ENCODE measurements at places on chromosomes 1 and 21.
A peak's percentile ranks its signal among the peaks of the same experiment; 100 is the strongest.

DNA sequence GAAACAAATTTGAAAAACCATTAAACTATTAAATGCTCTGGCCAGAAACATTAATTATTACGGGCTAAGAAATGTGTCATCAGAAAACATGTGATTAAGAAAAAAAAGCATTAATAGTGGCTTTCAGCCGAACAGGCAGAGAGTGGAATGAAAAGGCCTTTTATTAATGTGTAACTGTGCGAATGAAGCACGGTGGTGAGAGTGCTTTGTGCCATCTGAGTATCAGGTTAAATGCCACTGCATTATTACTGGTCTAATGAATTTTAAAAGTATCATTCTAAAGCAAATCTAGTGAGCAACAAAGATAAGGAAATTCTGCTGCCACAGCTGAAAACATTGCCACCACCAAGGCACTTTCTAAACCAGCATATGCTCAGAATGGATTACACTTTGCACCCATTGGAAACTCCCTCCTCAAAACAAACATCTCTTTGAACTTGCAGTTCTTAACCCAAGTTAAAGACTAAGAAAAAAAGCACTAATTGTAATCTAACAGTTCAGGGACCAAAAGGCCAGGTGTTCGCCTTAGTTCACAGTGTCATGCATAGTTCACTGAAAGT is 30.0 kb upstream of the SSX2IP start:
- no peak for DNase-seq

DNA sequence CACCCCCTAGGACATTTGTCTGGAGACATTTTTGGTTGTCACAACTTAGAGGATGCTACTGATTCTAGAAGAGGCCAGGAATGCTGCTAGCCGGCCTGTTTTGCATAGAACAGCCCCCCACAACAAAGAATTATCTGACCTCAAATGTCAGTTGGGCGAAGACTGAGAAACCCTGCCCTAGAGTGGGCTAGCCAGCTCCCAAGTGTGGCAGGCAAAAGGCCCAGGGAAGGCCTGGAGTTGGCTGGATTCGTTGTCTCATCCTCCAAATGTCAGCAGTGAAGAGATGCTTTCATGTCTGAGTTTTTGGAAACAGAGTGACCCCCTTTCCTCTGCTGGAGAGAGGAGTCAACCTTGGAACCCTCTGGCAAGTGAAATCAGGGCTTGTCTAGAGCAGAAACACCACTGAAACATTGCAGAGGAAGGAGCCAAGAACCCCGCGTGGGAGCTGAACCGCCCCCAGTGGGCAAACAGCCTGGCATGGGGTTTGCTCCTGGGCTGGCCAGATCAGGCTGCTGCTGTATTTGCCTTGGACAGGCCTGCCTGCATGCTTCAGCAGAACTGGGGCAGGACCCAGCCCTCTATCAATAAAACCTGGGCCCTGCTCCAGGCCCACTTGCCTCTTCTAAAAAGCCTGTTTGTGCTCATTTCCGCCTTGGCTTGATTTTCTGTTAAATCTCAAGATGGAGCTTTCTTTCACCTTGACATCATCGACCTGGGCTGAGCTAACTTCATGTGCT is 32.9 kb downstream of the RASSF5 start:
- DNase-seq: no peak

GRCh38 chr1:57109247-57109646 is 143.4 kb upstream of the C8B start:
- DNase-seq: no peak

- no peak for DNase-seq
Observed at GRCh38 chr21:35727830-35728229, 332.5 kb downstream of the SETD4 start.

DNA sequence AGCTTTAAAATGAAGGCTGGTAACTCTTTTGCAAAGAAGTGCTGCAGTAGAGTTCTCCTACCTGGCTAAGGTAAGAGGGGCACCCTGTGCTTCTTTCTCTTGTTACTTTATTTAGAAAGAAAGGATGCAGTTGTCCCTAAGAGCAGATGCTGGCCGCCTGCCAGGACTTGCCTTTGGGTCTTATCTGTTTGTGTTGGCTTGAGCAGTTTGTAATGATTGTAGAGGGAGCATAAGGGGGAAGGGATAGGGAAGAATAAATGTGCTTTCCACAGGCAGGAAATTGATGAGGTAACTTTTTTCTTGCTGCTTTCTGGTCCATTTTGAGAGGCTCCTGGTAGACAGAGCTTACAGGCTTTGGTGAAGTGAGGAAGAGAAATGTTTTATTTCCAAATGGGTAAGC is 229.6 kb downstream of the HHAT start:
- no peak for DNase-seq

GRCh38 chr1:229150518-229150917 is 120.4 kb upstream of the RAB4A start:
- no peak for DNase-seq

DNA sequence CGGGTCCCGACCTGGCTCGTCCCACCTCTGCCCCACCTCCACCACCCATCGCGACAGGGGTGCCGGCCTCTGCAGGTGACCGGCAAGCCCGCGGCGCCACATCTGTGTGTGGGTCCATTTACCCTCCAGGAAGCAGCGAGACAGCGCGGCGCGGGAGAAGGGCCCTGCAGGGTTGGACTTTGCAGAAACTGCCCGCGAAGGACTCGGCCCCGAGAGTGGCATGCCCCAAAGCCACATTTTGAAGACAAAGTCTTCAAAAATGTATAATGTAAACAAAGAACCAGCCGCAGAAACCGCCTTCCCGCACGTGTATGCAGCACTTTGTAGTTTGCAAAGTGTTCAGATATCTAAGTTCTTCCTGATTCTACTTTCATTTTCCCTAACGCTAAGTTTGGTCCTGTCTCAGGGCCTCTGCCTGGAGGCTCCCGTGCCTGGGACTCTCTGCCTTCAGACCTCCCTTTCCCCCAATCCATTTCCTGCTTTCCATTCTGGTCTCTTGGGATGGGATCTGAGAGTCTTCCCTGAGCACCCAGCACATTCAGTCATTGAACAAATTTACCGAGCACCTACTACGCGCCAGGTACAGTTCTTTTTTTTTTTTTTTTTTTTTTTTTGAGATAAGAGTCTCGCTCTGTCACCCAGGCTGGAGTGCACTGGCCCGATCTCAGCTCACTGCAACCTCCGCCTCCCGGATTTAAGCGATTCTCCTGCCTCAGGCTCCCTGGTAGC is 524 bp upstream of the TMCO4 start:
- DNase-seq: peak; percentile 26

GRCh38 chr1:223724376-223724775 is 12.0 kb downstream of the CAPN2 start:
- no peak for DNase-seq

DNA sequence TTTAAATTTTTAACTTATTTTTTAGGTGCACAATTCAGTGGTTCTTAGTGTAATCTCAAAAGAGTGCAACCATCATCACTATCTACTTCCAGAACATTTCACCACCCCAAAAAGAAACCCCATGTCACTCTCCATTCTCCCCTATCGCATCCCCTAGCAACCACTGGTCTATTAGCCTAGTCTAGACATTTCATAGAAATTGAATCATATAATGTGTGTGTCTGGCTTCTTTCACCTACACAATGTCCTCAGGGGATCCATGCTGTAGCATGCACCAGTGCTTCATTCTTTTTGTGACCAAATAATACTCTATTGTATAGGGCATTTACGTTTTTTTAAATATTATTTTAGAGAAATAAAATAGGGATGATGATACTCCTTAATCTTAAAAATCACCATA is 64.7 kb downstream of the JAK1 start:
- no peak for DNase-seq

GRCh38 chr1:68216089-68216772 is 16.1 kb downstream of the WLS start:
- DNase-seq: no peak

DNA sequence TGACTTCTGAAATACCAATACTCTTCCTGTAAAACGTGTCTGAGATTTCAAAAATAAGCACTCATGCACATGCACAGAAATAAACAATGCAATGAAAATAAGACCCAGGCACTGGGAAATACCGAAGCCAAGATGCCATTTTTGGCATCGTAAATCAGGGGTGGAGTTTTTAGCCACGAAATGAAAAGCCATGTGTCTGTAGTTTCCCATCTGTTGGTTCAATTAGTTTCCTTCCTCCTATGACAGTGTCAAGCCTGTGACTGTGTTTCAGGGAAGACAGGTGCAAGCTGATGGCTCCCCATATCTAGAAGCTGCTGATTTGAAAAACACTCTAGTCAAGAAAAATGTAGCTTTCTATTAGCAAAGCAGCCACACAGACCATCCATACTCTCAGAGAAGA is 480.4 kb upstream of the CAMK1G start:
- DNase-seq: no peak

DNA sequence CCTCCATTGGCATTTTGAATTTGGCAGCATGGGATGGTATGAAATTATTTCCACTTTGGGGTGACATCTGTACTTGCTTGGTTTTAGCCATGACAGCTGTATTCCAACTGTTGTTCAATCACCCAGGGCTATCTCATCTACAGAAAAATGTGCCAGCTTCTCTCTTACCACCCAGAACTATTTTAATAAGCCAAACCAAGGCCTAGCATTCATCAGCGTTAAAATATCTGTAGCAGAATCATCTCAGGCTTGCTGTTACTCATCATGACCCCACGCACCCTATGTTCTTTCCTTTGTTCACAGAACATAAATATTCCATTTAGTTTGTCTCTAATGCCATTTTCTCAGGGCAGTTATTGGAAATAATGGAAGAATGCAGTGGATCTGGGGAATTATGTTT is 49.8 kb downstream of the GIPC2 start:
- DNase-seq: no peak

DNA sequence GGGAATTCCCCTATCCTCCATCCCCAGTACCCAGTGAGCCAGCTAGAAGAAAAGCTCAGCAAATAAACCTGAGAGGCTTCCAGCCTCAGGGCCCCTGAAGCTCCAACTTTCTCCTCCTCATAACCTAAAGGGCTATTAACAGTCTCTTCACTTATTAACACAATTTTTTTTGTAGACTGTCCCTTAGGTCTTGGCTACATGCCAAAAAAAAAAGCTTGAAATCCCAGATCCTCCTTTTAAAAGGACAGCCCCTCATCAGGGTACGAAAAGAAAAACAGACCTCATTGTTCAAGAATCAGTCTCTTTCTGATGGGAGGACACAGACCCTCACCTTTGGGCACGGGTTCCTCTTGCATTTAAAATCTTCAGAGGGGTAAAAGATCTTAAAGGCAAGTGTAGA is 72.8 kb upstream of the CD1D start:
- no peak for DNase-seq

GRCh38 chr1:106600626-106601025 is 455.8 kb upstream of the PRMT6 start:
- no peak for DNase-seq

- no peak for DNase-seq
Observed at GRCh38 chr1:54153535-54154439, 987 bp upstream of the CDCP2 start.

- DNase-seq: peak; percentile 85
Observed at GRCh38 chr1:151165738-151166504, at the start of the genes LYSMD1 and SCNM1. TSS of gene LYSMD1 (minus strand) at chr1:151165902. CDS start at chr1:151165258, 644 bp downstream. TSS of gene SCNM1 (plus strand) at chr1:151166144. CDS start at chr1:151166153, 9 bp downstream.

- DNase-seq: no peak
Observed at GRCh38 chr1:119827010-119827409, 15.8 kb upstream of the REG4 start.

DNA sequence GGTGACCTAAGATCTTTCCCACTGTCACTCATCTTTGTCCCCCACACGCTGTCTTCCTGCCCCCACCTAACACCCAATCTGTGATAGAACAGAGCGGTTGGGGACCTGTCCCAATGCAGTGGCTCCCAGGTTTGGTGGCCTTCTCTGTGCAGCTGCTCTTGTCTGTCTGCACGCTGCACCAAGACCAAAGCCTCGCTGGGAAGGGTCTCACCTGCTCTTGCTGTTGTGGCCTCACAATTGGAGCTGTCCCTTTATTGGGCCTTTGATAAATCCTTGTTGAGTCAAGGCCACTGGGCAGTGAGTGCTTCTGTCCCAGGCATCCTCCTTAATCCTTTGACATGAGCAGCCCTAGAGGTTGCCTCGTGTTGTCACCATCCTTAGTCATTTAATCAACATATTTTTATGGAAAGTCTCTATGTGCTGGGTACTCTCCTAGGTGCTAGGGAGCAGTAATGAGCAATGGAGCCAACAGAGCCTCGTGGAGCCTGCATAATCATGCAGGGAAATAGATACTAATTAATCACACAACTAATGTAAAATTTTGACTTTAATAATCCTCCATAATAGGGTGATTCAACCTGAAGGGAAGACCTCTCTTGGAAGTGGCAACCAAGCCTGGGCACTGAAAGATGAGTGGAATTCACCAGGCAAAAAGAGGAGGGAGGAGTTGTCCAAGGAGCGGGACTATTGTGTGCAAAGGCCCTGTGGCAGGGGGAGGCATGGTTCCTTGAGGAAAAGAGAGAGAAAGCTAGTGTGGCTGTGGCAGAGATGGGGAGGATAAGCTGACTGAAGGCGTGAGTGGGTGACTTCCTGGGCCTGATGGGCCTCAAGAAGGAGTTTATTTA is 57.6 kb downstream of the MAN1C1 start:
- no peak for DNase-seq

- DNase-seq: no peak
Observed at GRCh38 chr1:77024500-77024899, 157.2 kb downstream of the ST6GALNAC5 start.

GRCh38 chr1:25820247-25821111 is 725 bp downstream of the MTFR1L start:
- DNase-seq: peak; percentile 41

- DNase-seq: peak; percentile 8
Observed at GRCh38 chr1:204258213-204259115, 44.7 kb upstream of the GOLT1A start.

DNA sequence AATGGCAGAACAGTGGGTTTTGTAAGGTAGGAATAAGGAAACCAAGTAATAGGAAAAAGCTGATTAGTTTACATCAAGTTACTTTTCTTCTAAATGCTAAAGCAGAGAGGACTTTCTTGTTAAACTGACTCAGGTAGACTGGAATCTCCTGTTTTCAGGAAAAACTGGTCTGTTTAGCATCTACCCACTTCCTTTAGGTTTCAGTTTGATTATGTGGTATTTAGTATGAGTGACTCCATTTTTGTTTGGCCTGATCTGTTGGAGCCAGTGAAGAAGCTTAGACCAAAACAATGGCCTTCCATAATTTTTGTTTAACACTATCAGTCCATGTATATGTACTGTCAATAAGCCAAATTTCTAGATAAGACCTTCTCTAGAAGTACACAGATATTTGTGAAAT is 88.4 kb downstream of the EPB41 start:
- no peak for DNase-seq

DNA sequence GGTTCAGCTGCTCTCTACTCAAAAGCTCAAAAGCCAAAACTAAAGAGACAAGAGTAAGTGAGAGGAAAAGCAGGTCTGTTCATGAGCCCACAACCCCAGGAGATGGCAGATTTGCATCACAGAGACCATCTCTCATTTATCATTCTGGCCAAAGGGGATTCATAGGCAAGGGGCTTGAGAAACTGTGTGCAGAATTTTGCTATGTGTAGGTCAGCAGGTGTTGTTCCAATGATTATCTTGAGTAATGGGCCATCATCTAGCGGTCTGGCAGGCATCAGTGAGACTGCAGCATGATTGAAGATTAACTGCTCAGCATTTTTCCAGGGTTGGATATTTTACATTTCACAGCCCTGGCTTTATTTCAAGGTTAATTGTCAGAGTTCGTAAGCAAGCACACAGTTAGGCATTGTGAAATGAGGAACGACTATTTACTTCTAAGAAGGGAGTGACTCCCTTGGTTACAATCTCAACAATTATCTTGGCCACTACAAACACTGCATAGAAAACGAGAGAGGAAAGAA is 1204.6 kb upstream of the TMPRSS15 start:
- no peak for DNase-seq

- DNase-seq: no peak
Observed at GRCh38 chr1:2115008-2115641, 64.9 kb downstream of the PRKCZ start.

Data from stimulated activated CD4-positive, alpha-beta T cell treated with anti-CD3 and anti-CD28 coated beads, Interleukin-15, amount 100 ng/mL, for 1 hour (primary cell).